ENCODE measurements at places on chromosomes 11 and 22.
A peak's percentile ranks its signal among the peaks of the same experiment; 100 is the strongest.

- no peak for DNase-seq
Observed at GRCh38 chr11:47863189-47863897, 15.2 kb upstream of the NUP160 start.

DNA sequence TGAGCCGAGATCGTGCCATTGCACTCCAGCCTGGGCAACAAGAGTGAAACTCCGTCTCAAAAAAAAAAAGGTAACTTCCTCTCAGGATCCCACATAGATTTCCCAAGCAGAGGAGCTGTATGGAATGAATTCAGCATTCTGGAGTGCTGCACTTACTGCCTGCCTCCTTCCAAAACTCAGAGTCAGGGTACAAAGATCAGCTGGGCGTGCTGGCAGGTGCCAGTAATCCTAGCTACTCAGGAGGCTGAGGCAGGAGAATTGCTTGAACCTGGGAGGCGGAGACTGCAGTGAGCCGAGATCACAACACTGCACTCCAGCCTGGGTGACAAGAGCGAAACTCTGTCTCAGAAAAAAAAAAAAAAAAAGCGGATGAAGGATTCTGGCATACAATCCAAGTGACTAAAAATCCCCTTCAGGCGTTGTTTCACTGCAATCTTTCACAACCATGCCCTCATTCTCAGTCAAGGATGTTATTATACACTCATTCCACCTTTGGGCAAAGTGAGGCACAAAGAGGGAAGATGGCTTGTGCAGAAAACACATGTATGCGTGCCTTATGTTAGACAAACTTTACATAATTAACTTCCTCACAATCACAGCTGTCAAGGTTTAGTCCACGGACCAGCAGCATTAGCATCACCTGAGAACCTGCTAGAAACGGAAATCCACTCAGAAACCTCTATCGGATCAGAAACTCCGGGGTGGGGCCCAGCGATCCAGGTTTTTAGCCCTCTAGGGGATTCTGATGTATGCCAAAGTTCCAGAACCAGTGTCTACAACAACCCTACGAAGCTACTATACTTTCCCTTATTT is 1.1 kb upstream of the NOL12 start:
- DNase-seq, result no peak

- DNase-seq, result no peak
Observed at GRCh38 chr11:7968686-7969085, 3.4 kb upstream of the NLRP10 start.

GRCh38 chr11:4671741-4672140 is 25.9 kb downstream of the OR51E2 start:
- no peak for DNase-seq

- DNase-seq, result peak; percentile 82
Observed at GRCh38 chr22:37817705-37818408, 5.3 kb upstream of the GALR3 start.

- DNase-seq, result no peak
Observed at GRCh38 chr11:96267496-96268032, 75.4 kb downstream of the MAML2 start.

DNA sequence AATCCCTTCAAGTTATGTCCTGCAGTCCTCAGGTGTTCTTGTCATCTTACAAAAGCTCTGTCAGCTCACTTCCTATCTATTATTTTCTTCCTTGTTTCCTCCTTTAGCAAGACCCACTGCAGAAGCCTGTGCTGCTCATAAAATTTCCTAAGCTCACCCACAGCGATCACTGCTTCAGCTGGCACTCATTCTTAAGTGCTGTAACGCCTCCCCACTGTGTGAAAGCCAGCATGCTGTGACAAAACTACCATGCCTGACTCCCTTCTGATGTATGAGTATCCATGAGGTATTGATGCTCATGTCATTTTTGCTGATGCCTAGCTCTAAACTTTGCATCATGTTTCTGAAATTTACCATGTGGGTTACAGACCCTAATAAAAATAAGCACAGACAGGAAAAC is 41.5 kb upstream of the CNTN5 start:
- no peak for DNase-seq

GRCh38 chr22:28442711-28443525 is 236.7 kb downstream of the TTC28 start:
- no peak for DNase-seq

DNA sequence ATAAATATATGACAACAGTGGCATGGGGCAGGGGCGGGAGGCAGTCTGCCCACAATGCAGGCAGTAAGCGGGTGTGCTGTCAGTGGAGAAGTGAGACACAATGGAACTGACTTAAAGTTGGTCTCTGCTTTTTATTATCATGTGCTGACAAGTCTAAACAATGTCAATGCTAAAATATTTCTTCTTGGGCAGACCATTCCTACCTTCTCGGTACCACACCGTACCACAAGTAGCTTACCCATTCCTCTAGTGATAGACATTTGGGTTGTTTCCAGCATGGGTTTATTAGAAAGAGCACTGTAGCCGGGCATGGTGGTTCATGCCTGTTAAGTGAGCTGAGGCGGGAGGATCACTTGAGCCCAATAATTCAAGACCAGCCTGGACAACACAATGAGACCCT is 2.6 kb upstream of the CHADL start:
- no peak for DNase-seq

GRCh38 chr22:39906207-39906606 is 5.3 kb downstream of the GRAP2 start:
- no peak for DNase-seq

DNA sequence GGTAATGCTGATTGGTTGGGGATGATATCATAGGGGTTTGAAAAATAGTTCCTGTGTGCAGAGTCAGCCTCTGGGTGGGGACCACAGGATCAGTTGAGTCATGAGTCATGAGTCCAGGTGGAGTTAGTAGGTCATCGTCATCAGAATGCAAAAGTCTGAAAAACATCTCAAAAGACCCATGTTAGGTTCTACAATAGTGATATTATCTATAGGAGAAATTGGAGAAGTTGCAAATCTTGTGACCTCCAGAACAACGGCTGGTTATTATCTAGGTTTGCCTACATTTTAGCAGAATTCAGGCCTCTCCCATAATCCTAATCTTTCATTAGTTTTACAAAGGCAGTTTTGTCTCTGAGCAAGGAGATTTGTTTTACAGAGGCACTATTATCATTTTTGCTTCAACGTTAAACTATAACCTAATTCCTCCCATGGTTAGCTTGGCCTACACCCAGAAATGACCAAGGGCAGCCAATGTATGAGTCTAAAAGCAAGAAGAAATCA is 38.9 kb downstream of the MS4A2 start:
- DNase-seq, result no peak

DNA sequence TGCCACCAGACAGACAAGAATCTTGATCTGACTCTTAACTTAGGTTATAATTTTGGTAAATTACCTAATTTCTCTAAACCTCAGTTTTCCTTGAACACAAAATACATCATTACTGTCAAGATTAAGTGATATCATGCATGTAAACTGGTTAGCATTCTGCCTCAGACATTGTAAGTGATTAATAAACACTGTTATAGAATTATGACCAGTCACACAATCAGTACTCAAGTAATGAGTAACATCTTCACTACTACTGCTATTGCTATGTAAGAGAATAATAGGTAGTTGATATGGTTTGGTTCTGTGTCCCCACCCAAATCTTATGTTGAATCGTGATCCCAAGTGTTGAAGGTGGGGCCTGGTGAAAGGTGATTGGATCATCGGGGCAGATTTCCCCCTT is 218.9 kb downstream of the SBF2 start:
- DNase-seq, result no peak

DNA sequence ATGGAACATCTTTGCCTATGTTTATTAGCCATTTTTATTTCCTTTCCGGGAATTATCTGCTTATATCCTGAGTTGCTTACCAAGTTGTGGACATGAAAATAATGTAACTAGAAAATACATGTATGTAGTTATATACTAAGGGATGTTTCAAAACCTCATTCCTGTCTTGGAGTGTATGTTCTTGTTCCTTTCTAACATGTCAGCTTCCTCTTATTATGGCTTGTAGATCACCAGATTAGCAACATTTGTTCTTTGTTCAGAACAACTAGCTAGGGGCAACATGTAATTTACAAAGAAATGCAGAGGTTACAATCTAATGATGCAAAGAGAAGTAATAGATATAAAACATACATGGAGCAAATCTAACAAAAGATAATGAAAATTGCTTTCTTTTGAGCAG is 13.1 kb upstream of the TMEM123 start:
- DNase-seq, result no peak

GRCh38 chr11:128621601-128622501 is 34.5 kb upstream of the ETS1 start:
- DNase-seq, result no peak

GRCh38 chr11:18608376-18608775 is 8.8 kb downstream of the MISFA start:
- DNase-seq, result no peak

GRCh38 chr11:31720671-31721365 is 90.3 kb downstream of the PAX6 start:
- no peak for DNase-seq

Measured in T-helper 9 cell (primary cell).